Thymus (tissue), 14 donors: ENCODE measurements at places on chromosomes 2 and 18. TPM values are rescaled to one million over a fixed set of nuclear protein-coding genes. Genes with fewer than 3 reads are reported as not detected.

- DNase-seq, result no peak
Observed at GRCh38 chr2:188293601-188294351, 2.1 kb downstream of the GULP1 start.

PLB1 gene
- polyA plus RNA-seq, result 2.3 TPM

- no peak for DNase-seq
Observed at GRCh38 chr18:8808001-8808400, 102.6 kb downstream of the MTCL1 start.

DNA sequence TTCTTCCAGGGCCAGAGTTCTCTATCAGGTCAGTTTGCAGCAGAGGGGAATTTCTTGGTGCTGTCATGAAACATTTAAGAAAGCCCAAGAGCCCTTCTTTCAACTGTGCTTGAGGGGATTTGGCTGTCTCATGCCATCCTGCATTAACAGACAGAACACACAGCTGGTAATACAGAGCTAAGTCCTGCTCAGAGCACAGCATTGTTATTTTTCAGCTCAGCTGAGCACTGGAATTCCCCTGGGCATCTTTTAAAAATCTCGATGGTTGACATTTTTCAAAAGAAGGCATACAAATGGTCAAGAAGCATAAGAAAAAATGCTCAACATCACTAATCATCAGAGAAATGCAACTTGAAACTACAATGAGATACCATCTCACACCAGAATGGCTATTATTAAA is 14.9 kb upstream of the IL1R2 start:
- no peak for DNase-seq

SRD5A2 gene
- 0.07 TPM for polyA plus RNA-seq
